ENCODE measurements at places on chromosomes 2 and 18.

- DNase-seq: no peak
Observed at GRCh38 chr18:12102136-12102842, 8.6 kb downstream of the ANKRD62 start.

GRCh38 chr2:120622159-120622869 lies 113.4 kb upstream of the GLI2 start:
- no peak for DNase-seq

- peak; percentile 23 for DNase-seq
Observed at GRCh38 chr2:31729442-31730092, 148.8 kb upstream of the SRD5A2 start.

DNA sequence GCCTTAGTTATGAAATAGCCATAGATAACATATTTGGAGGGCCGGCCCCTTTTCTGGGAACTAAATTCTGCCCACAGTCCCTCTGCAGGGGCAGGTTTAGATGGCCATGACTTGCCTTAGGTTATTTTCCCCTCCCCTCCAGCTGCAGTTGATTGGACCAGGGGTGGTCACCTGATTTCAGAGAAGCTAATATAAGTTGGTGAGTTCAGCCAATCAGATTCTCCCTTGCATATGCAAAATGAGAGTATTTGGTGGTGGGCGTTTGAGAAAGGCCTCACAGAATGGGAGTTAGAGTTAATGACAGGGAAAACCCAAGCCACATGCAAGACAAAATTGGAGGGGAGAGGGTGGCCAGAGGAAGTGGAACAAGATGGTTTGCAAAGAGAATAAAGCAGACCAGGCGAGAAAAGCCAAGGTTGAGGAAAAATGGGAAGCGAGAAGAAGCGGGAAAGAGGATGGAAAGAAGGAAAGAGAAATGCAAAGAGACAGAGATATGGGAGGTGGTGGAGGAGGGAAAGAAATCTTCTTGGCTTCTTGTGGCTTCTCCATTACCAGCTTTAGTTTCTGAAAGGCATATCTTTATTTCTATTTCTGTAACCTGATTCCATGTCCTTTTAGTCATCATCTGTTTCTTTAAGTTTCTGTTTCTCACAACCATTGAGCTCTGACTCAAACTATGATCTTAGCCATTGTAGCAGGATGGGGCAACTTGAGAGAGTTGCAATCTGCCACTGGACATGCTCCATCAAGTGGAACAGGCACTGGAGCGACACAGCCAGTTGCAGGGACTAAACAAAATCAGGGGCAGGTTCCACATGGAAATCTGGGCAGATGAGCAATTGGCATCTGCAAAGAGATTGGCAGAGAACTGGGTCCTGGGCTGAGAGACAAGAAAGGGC lies 108.1 kb upstream of the SIX3 start:
- DNase-seq: peak; percentile 90

- DNase-seq: no peak
Observed at GRCh38 chr2:158692372-158693103, 102.6 kb upstream of the DAPL1 start.

GRCh38 chr2:148696985-148697384 lies 52.4 kb downstream of the EPC2 start:
- no peak for DNase-seq

GRCh38 chr18:63179422-63179821 lies 140.1 kb downstream of the BCL2 start:
- DNase-seq: no peak

DNA sequence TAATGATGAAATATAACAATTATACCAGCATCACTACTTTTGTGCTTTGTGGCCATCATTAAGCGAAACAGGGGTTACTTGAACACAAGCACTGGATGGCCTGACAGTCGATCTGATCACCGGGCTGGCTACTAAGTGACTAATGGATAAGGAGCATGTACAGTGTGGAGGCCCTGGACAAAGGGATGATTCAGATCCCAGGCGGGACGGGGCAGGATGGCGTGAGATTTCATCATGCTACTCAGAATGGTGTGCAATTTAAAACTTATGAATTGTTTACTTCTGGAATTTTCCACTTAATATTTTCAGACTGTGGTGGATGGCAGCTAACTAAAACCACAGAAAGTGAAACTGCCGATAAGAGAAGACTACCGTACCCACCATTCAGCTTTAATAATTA lies 7.0 kb upstream of the CLIP4 start:
- peak; percentile 84 for DNase-seq

GRCh38 chr2:71070294-71071093 lies 2.0 kb downstream of the NAGK start:
- no peak for DNase-seq

GRCh38 chr2:149894226-149894625 lies 306.7 kb upstream of the MMADHC start:
- no peak for DNase-seq

GRCh38 chr2:119517433-119517832 lies 6.8 kb downstream of the SCTR start:
- DNase-seq: peak; percentile 17

DNA sequence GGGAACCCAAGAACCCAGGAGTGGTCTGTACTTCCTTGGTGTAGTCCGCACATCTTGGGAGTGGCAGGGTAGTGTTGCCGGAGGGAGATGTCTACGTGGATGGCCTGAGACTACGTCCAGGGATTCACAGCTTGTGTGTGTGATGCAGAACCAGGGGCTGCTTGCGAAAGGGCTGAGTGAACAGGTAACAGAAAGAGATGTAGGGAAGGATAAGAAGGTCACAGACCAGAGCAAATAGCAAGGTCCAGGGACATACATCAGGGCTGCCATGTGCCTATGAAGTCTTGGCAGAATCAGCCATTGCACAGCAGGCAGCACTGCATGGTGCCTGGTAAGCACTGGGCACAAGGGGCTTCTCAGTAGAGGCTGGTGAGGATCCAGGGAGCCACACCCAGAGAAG lies 68.7 kb downstream of the TSPYL6 start:
- DNase-seq: no peak

GRCh38 chr2:218832520-218832919 lies 917 bp upstream of the PRKAG3 start:
- DNase-seq: peak; percentile 56

DNA sequence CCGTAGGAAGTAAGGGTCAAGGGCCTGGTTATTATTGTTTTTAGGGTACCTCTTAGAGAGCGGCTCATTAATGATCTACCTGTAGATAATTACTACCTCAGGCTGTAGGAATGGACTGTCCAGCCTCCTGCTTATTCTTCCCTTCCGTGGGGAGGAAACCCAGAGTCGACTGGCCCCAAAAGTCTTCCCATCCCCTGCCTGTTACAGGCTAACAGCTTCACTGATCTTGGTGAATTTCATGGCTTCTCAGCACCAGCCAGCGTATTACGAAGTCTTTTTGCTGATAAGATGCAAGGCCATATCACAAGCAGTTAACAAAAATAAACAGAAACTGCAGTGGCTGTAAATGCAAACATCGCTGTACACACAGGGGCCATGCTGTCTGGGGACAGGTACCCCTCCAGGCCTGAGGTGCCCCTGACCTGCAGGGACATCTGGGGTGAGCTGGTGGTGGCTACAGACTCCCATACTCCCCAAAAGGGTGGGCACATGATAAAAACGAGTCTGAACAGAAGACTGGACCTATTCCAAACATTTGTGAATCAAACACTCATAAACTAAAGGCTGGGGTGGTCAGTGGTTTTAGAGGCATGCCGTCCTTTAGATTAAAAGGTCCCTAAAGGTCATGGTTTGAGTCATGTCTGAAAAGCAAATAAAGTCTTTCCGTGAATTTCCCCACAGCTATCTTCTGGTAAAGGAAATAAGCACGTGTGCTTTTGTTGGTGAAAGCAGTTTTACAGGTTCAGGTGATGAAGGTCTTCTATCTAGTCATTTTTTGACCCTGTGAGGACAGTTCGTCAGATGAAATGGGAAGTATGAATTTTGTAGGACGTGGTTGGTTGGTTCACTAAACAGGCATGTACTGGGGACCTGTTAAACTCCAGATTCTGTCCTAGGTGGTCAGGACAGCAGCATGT lies 36.7 kb downstream of the TTC39C start:
- peak; percentile 58 for DNase-seq

DNA sequence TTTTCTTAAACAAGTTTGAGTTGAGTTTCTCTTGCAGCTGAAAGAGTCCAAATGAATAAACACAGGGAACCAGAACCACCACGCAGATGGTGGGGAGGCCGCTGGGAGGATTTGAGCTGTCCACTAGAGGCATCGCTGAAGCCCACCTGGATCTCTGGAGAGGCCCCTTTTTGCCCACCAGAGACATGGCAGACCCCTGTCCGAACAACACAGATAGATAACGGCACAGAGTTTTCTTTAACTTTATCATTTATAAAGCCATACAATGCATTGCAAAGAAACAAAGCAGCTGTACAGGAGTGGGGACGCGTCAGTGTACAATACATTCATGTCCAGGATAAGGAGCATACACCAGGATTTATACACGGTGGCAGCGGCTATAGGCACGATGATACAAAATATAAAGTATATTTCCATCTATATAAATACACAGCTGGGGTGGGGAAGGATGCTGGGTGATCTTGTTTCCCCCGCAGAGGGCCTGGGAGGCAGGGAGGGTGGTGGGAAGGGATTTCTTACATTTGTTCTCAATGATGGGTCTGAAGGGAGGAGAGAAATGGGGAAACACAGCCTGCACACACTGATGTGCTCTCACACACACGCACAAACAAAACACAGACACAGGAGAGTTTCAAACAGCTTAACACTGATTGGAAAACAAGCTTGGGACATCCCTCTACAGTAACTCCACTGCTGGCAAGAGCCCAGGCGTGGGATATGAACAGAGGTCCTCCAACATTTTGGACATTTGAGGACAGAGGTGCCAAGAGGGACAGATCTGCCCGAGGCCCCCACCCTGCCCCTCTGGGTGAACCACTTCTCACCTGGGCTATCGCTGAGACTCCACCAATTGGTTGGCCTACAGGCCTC lies 203.0 kb downstream of the TNS1 start:
- DNase-seq: no peak

DNA sequence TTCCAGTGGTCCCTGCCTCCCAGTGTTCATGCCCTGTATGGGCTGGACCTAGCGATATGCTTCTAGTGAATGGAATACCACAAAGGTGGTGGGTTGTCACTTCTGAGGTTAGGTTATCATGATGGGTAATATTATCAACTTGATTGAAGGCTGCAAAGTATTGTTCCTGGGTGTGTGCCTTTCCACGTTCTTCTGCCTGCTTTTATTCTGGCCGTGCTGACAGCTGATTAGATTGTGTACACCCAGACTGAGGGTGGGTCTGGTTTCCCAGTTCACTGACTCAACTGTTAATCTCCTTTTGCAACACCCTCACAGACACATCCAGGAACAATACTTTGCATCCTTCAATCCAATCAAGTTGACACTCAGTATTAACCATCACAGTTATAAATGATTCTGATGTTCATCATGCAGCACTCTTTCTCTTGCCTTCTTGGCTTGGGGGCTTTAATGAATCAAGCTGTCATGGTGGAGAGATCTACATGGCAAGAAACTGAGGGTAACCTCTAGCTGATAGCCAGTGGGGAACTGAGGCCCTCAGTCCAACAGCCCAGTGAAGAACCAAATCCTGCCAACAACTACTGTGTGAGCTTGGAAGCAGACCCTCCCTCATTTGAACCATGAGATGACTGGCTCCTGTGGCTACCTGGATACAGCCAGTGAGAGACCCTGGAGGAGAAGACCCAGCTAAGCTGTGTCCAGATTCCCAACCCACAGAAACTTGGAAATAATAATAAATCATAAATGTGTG lies 63.0 kb upstream of the CELF4 start:
- DNase-seq: no peak

DNA sequence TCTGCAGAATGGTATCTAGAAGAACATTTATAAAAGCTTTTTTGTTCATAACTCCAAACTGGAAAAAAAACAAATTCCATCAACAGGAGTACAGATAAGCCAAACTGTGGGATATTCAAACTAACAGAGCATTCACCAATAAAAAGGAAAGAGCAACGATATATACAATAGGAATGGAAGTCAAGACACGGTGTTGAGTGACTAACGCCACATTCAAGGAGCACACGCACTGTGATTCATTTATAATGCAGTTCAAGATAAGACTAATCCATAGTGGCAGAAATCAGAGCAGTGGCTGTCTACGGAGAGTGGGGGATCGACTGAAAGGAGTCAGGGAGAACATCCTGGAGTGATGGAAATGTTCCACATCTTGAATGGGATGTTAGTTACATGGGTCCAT lies 70.7 kb downstream of the CABYR start:
- DNase-seq: no peak

- no peak for DNase-seq
Observed at GRCh38 chr2:39666491-39667101, 879 bp downstream of the TMEM178A start.

GRCh38 chr2:231795525-231796327 lies 9.5 kb downstream of the COPS7B start:
- peak; percentile 72 for DNase-seq

DNA sequence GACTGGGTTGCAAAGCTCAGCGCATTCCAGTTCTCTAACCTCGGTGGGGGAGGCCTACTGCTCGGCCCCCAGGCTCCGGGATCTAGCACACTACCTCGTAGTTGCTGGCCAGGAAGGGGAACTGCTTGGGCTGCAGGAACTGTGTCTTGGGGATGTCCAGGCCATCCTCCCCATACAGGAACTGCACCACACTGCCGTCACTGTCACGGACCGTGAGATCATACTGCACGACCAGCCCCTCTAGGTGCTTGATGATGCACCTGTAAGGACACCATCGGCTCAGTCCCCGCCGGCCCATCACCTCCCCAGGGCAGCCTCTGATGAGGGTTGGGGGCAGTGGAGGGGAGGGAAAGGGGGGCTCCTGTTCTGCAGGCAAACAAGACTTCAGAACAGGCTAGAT lies 61.6 kb downstream of the POLR1A start:
- DNase-seq: no peak

DNA sequence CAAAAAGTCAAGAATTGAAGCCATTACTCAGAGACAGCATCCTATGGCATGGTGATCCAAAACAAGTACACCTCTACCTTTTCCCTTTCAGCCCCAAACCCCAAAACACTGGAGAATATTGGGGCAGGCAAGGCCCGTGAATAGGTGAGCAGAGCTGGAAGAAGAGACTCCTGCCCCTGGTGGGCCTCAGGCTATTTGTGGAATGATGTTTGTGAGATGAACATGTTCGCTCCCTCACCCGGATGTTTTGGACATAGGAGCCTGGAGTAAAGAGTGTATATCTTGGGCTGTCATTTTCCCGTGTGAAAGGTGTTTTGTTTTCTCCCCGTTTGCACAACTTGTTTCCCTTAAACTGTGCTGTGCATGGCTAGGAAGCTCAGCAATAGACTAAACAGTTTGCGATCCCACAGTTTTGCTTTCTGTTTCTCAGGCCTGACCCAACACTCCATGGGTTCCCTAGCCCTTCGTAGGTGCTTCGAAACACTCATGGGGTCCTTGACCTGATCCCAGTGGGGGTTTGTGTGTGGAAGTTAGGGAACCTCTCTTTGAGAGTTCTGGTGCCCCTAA lies 136.5 kb upstream of the TNP1 start:
- DNase-seq: no peak

DNA sequence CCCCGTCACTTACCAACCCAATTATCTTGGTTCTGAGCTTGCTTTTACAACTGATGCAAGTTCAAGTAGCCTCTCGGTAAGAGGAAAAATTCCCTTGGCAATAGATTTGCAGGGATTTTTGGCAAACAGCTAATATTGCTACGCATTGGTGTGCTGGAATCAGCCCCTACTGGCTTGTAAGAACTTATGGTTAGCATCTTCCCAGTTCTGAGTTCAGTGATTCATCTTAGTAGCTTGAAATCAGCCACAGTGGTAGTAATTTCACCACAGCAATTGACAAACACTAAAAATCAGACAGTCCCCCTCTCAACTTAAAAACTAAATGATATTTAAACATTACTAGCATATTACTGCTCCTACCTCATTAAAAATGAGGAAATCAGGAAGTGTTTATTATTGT lies 5.9 kb upstream of the RAX start:
- DNase-seq: no peak

GRCh38 chr2:62227386-62228075 lies 31.6 kb downstream of the B3GNT2 start:
- no peak for DNase-seq
